Mesendoderm (in vitro differentiated cells): ENCODE measurements at places on chromosomes 3 and 15.

GRCh38 chr3:143122089-143122430 lies 2.5 kb downstream of the CHST2 start:
- no peak overlapping the region for H3K27ac ChIP-seq
- H3K36me3 ChIP-seq = no peaks in the 10 kb centered on the region
- H3K4me3 ChIP-seq = no peak overlapping the region
- DNase-seq = no peak
- H3K4me1 ChIP-seq = no peaks in the 10 kb centered on the region

DNA sequence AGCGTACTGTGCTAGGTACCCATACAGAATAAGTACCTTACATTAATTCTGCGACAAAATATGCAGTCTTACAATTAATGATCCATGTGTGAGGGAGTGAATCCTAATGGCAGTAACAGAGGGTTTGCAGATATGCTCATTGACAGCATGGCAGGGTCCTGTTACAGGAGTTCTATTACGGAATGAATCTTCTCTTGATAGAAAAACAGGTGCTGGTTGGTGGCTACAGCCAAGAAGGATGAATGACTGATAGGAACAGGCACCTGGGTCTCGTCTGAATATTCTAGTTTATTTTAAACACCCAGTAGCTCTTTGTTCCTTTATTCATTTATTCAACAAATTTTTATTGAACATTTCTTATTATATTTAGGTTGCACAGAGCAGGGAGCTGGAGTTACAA lies 22.8 kb downstream of the PGBD4 start:
- H3K36me3 ChIP-seq = no peaks in the 10 kb centered on the region
- H3K4me3 ChIP-seq = no peak overlapping the region

DNA sequence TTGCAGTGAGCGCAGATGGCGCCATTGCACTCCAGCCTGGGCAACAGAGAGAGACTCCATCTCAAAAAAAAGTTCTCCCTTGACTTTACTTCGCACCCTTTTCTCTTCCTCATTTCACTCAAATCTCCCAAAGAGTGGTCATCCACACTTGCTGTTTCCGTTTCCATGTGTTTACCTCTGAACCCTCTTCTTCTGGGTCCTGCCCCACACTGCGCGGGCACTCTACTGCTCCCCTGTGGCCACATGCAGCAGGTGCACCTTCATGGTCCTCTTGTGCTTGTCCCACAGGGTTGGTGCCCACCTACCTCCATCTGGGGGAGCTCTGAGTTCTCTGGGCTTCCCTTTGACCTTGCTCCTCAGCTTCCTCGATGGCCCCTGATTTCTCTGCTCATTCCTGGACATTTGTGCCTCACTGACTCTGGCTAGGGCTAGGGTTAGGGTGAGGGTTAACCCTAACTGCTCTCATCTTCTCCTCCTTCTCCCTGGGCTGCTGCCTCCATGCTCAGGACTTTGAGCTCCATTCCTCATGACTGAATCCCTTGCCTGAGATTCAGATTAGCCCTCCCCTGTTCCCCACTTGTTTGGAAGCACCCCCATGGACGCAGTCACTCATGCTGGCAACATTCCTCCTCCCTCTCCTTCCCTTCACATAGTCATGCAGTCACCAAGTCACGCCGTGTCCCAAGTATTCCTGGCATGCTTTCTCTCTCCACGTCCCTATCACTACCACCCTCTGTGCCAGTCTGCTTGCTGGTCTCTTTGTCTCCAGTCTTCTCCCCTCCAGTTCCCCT lies 26.6 kb upstream of the KY start:
- no peak overlapping the region for H3K27ac ChIP-seq
- no peaks in the 10 kb centered on the region for H3K36me3 ChIP-seq
- no peaks in the 10 kb centered on the region for H3K27me3 ChIP-seq

DNA sequence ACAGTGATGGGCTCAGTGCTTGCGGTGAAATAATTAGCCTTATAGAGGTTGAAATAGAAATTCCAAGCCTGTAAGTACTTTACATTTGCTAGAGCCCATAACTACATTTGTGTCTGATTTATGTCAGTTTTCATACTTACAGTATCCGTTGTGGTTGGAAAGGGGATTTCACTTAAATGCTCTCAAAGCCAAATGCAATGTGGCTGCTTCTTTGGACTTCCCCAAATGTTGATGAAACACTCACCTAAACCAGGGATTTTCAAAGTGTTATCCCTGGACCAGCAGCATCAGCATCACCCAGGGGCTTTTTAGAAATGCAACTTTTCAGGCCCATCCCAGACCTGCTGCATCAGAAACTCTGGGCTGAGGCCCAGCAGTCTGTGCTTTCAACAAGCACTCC lies 378.7 kb downstream of the MCTP2 start:
- H3K4me3 ChIP-seq = no peak overlapping the region
- no peaks in the 10 kb centered on the region for H3K36me3 ChIP-seq
- no peak for DNase-seq
- H3K27ac ChIP-seq = no peak overlapping the region
- no peaks in the 10 kb centered on the region for H3K4me1 ChIP-seq

DNA sequence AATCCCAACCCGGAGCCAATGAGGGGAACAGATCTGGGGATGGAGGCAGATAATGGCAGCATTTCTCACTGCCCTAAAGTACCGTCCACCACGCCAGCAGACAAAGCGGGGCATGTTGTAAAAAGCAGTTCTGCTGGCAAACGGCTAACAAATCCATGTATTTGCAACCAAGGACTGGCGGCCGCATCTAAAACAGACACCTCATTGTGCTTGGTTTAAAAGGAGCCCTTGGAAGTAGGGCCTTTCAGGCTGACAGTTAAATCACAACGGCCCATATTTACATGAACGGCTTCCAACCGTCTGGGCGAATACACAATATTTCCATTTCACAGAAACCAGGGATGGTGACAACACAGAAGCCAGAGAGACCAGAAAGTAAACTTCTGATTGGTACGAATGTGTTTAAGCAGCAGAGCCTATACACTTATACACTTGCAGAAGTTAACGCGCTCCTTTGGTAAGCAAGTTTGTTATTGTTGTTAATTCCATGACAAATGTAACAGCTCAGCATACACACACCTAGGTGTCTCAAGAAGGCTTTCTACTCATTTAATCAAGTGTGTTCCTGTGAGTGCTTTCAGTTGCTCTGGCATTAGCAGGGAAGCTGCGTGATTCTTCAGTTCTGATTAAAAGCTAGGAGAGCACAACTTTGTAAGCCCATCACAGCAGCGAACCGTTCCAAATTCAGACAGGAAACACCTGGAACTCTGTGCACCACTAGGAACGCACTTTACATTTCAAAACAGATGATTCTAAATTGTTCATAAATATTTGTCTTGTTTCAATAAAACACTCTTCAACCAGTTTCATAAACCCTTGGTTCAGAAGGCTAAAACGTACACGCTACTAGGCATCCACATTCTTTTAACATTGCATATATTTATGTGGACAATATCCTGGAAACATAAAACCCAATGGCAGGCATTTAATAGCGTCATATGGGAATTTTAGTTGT lies 112.9 kb downstream of the PDZRN3 start:
- H3K27me3 ChIP-seq = no peaks in the 10 kb centered on the region
- peaks cover 16% of the 10 kb centered on the region for H3K4me1 ChIP-seq
- no peaks in the 10 kb centered on the region for H3K36me3 ChIP-seq
- DNase-seq = no peak
- H3K4me3 ChIP-seq = no peak overlapping the region
- H3K27ac ChIP-seq = no peak overlapping the region

DNA sequence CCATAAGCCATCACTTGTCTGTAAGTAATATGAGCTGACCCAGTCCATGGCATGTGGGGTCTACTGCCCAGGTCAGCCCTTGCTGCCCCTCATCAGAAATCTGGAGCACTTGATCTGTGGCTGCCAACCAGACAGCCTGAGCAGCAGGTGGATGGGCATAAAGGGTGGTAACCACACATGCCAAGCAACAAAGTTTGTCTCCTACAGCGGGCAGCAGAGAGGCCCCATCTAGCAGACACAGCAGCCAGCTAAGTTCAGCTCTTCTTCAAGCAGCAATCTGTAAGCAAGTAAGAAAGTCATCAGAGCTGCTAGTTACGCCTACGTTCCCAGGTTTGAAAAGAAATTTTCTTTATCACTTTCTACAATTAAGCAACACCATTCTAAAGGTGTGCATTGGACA lies 27.9 kb downstream of the CHCHD4 start:
- no peak for DNase-seq
- H3K27me3 ChIP-seq = no peaks in the 10 kb centered on the region
- H3K27ac ChIP-seq = no peak overlapping the region
- H3K36me3 ChIP-seq = no peaks in the 10 kb centered on the region
- H3K4me3 ChIP-seq = no peak overlapping the region

DNA sequence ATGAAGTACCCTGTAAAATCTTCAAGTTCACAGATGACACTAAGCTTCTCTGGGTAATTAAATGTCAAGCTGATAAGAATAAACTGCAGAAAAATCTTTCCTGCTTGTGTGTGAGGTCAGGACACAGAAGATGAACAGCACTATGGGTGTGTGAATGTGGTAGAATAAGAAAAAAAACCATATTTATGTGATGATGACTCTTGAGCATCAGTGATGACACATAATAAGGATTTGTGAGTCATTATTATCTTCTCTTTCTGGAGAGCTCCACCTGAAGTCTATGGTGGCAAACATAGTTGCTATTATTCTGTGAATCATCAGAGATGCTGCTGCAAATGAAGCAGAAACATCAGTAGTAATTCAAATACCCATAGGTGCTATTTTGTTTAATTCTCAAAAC lies 422.4 kb downstream of the DIPK2A start:
- no peaks in the 10 kb centered on the region for H3K4me1 ChIP-seq
- no peak for DNase-seq
- no peak overlapping the region for H3K4me3 ChIP-seq
- no peaks in the 10 kb centered on the region for H3K27me3 ChIP-seq

- DNase-seq = peak; percentile 86
- H3K27me3 ChIP-seq = peaks cover 26% of the 10 kb centered on the region
- H3K27ac ChIP-seq = no peak overlapping the region
- no peaks in the 10 kb centered on the region for H3K36me3 ChIP-seq
These were observed 1.4 kb downstream of the GJD2 start for GRCh38 chr15:34753236-34753894.

DNA sequence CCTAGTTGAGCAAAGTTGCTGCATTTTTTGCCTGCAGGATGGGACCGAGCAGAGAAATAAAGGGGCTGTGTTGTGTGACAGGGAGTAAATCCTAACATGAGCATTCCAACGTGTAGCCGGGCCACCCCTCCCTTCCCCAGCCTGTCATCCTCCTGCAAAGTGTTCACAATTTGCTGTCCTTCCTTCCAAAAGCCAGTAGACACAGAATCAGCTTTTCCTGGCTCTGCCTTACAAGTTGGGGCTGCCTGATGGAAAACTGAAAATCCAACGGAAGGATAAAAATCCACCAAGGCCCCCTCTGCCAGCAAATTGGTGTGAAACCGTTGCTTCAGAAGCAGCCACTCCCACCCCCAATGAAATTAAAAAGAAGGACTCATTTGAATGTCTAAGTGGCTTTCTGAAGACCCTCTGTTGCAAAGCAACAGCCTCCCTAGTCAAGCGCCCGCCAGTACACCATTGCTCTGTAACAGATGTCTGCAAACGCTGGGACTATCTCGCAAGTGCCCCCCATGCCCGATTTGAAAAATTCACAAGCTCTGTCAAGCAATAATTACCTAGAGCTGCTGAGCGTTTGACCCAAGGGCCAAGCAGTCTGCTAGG lies 665 bp downstream of the FRMD4B start:
- no peaks in the 10 kb centered on the region for H3K4me1 ChIP-seq
- H3K27ac ChIP-seq = no peak overlapping the region
- DNase-seq = no peak
- no peaks in the 10 kb centered on the region for H3K36me3 ChIP-seq
- H3K27me3 ChIP-seq = peaks cover 9% of the 10 kb centered on the region

- DNase-seq = no peak
- H3K27me3 ChIP-seq = no peaks in the 10 kb centered on the region
- no peak overlapping the region for H3K4me3 ChIP-seq
- no peaks in the 10 kb centered on the region for H3K4me1 ChIP-seq
These were observed 309.9 kb upstream of the THBS1 start for GRCh38 chr15:39270934-39271333.

- no peak for DNase-seq
- H3K4me3 ChIP-seq = no peak overlapping the region
These were observed 66.2 kb downstream of the NPTN start for GRCh38 chr15:73567020-73567419.

DNA sequence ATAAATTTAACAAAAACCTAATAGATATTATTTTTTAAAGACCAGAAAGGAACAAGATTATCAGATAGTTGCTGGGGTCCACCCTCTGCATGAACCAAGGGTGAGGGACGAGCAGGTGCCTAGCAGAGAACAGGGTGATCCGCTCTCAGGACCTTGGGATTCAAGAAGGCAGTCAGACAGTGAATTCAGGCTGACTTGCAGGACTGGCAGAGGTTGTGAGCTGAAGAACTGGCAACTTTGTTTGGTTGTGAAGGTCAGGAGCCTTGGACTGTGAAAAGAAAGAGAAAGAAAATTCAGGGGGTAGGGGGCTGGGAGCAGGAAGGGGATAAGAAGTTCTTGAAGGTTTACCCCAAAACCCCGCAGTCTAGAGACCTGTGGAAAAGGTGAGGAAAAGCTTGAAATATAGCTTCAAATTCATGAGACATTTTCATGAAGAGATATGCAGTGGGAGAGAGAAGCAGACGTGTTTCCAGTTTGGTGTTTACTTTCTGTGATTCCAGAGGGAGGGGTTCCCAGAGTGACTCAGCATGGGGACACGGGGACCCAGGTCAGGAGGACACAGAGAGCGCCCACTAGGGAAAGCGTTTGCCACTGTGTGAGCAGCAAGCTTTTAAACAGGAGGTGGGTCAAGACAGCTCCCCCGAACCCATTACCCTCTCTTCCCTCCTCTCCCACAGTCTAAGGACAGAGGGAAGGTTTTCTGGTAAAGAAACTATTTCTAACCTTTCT lies 217.2 kb upstream of the UMPS start:
- no peaks in the 10 kb centered on the region for H3K4me1 ChIP-seq
- no peak overlapping the region for H3K27ac ChIP-seq
- H3K4me3 ChIP-seq = no peak overlapping the region
- DNase-seq = peak; percentile 63
- H3K36me3 ChIP-seq = no peaks in the 10 kb centered on the region
- H3K27me3 ChIP-seq = no peaks in the 10 kb centered on the region

GRCh38 chr3:133525435-133525834 lies 48.1 kb upstream of the CDV3 start:
- H3K27me3 ChIP-seq = no peaks in the 10 kb centered on the region
- DNase-seq = no peak
- H3K27ac ChIP-seq = no peak overlapping the region
- no peaks in the 10 kb centered on the region for H3K36me3 ChIP-seq

GRCh38 chr3:38000242-38000916 lies 9.8 kb downstream of the VILL start:
- DNase-seq = no peak
- no peak overlapping the region for H3K27ac ChIP-seq
- H3K4me3 ChIP-seq = no peak overlapping the region
- H3K4me1 ChIP-seq = peaks cover 6% of the 10 kb centered on the region
- no peaks in the 10 kb centered on the region for H3K36me3 ChIP-seq
- H3K27me3 ChIP-seq = no peaks in the 10 kb centered on the region

GRCh38 chr3:184133840-184134745 lies 1.1 kb upstream of the EIF2B5 start:
- peaks cover 2% of the 10 kb centered on the region for H3K36me3 ChIP-seq
- H3K4me1 ChIP-seq = peaks cover 6% of the 10 kb centered on the region
- no peaks in the 10 kb centered on the region for H3K27me3 ChIP-seq
- peak; percentile 90 for DNase-seq
